Hematopoietic multipotent progenitor cell treated with erythropoietin and hydrocortisone succinate and interleukin-3 and kit ligand, for 6 days (in vitro differentiated cells): ENCODE measurements at places on chromosomes 13 and 19.

DNA sequence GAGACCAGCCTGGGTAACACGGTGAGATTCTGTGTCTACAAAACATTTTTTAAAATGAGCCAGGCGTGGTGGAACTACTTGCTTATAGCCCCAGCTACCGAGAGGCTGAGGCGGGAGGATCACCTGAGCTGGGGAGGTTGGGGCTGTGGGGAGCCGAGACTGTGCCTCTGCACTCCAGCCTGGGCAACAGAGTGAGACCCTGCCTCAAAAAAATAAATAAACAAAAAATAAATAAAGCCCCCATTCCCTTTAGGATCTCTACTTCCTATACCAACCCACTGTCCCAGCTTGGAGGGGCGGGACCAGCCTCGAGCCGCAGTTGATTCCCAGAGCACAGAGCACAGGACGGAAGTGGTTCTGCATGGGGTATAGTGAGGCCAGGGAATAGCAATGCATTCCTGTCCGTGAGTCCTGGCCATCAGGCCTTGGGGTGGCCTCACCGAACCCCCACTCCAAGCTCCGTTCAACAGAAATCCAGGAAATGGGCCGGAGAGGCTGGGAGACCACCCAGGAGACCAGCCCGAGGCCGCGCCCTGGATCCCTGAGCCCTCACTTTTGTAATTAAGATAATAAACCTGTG, 4.9 kb upstream of the PTBP1 start:
- peak; percentile 64 for DNase-seq

- no peak for DNase-seq
Measured at GRCh38 chr13:97781891-97782305, 171.6 kb upstream of the IPO5 start.

GRCh38 chr19:4878491-4878968, 11.1 kb upstream of the PLIN3 start:
- no peak for DNase-seq

- peak; percentile 39 for DNase-seq
Measured at GRCh38 chr13:20847296-20847695, 55.2 kb downstream of the XPO4 start.

DNA sequence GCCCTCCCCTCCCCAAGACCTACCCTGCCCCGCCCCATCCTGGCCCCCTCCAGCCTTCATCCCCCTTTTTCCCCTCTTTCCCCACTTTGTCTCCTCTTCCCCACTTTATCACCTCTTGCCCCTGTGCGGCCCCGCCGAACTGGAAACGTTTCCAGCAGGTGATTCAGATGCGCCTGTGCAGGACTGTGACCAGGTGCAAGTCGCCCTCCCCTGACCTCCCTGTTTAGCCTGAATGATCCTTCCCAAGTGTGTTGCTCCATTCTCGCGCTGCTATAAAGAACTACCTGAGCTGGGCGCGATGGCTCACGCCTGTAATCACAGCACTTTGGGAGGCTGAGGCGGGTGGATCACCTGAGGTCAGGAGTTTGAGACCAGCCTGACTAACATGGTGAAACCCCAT, 25.9 kb downstream of the ZNF791 start:
- DNase-seq: no peak

GRCh38 chr19:19403373-19403901, 2.0 kb upstream of the GATAD2A start:
- DNase-seq: peak; percentile 78

GRCh38 chr13:32115066-32115465, 83.5 kb downstream of the FRY start:
- DNase-seq: peak; percentile 51

- no peak for DNase-seq
Measured at GRCh38 chr13:43963726-43964125, 84.0 kb downstream of the LACC1 start.

- no peak for DNase-seq
Measured at GRCh38 chr19:7818806-7819205, 11.2 kb upstream of the EVI5L start.

- DNase-seq: no peak
Measured at GRCh38 chr13:50693727-50694126, 149.8 kb downstream of the DLEU7 start.

- DNase-seq: no peak
Measured at GRCh38 chr19:2320049-2320448, 8.3 kb downstream of the LSM7 start.

GRCh38 chr13:71606818-71607217, 260.2 kb downstream of the DACH1 start:
- no peak for DNase-seq

GRCh38 chr13:61029064-61029463, 386.6 kb downstream of the PCDH20 start:
- no peak for DNase-seq

DNA sequence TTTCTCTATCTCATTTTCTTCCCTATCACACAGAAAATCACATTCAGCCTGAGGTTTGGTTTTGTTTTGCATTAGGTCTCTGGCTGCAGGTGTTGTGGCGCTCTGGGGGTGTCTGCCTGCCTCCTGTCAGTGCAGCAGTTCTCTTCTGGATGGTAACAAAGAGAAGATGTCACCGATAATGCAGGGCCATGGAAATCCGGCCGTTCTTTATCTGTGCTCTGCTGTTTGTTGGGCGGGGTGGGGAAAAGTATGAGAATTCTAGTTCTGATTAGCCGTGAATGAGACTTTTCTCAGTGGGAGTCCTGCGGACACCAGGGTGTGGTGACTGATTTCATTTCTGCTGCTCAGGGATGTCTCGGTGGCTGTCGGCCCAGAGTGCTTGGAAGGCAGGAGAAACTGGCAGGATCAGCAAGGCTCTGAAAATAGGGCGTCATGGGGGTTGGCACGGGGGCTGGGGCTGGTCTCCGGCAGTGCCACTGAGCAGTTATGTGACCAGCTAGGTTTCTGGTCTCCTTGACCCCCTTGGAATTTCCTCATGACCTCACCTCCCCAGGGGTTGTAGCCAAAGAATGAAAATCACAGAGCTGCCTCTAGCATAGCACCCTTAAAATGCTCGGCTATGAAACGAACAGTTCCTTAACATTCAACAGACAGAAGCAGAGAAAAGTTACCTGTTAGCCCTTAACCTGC, 5.0 kb downstream of the RNF113B start:
- no peak for DNase-seq

DNA sequence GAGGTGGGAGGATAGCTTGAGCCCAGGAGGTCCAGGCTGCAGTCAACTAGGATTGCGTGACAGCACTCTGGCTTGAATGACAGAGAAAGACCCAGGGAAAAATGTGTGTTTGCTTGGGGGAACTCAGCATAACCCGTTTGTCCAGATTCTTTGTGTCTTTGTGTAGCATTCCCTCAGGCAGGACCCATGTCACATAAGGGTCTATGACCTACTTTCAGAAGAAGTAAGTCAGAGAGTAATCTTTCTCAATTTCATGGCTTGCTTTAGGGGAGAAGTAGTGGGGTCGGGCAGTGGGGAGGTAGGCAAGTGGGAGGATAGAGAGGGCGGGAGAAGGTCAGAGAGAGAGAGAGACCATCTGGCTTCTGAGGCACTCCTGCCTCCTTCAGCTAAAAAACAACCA, 11.9 kb upstream of the PSPC1 start:
- no peak for DNase-seq

DNA sequence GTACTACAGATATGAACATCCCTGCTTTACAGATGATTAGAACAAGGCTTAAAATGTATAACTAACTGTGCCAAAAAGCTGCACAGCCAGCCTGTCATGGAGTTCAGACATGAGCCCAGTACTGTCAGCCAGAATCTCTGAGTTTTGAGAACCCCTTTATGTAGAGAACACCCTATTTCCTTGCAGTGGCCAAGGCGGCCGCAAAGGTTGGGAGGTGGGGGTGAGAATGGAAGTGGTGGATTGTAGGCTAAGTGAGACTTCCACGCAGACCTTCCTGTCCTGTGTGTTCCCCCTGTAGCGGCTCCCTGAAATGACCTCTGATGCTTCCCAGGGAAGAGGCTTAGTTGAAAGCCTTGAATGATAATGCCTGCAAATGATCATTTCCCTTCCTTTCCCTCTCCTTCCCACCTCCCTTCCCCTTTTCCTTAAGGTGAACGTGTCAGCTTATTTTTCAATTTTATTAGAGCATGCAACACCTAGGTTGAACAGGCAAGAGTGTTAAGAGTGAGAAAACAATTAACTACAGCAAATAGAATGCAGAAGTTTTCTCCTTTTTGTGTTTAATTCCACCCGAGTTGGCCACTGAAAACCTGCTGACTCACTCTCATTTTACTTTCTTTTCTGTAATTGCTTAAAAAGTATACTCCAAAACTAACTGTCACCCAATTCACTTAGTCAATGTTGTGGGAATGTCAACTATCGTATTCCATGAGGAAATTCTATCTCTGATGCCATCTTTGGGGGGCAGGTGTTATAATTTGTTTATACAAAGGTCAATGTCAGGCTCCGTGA, 167.0 kb upstream of the EDNRB start:
- DNase-seq: peak; percentile 46

DNA sequence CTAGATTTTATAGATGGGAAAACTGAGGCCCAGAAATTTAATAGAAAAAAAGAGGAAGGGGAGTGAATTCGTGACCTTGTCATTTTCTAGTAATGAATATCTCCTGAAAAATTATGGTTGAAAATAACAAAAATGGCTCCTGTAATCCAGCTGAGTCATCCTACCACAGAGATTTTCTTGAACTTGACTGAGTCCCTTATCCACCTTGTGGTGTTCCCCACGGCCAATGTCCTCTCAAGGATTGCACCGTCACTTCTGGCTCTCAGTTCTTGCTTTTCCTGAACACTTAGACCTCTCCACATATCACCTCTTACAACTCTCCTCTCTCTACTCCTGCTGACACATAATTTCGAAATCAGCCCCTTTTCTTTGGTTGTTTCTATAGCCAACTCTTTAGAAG, 1.2 kb upstream of the KATNAL1 start:
- peak; percentile 85 for DNase-seq

GRCh38 chr13:73167028-73167820, 108.4 kb downstream of the KLF5 start:
- DNase-seq: no peak

DNA sequence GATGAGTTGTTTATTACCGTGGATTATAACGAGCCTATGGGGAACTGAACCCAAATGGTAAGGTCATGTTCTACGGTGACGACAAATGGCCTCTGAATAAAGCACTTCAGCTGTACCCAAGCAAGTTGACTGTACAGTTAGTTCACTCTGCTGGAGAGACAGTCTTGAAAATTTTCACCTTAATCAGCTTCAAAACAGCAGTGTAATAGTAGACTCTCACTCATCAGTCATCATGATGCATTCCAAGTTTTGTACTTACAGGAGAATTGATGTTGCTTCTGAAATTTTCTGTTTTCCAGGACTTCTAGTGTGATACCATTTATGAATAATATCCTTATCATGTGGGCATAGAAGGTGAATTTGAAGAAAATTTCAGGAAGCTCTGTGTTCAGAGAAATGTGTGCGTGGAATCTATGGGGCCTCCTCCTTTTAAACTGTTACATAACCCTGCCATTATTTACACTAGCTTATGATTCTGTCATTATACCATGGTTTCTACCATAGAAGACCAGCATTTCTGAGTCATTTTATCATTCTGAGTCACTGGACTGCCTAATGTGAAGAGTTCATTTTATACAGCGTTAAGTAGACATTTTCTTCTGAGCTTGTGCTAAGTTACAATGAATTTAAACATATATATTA, 96.9 kb downstream of the WDFY2 start:
- DNase-seq: no peak

DNA sequence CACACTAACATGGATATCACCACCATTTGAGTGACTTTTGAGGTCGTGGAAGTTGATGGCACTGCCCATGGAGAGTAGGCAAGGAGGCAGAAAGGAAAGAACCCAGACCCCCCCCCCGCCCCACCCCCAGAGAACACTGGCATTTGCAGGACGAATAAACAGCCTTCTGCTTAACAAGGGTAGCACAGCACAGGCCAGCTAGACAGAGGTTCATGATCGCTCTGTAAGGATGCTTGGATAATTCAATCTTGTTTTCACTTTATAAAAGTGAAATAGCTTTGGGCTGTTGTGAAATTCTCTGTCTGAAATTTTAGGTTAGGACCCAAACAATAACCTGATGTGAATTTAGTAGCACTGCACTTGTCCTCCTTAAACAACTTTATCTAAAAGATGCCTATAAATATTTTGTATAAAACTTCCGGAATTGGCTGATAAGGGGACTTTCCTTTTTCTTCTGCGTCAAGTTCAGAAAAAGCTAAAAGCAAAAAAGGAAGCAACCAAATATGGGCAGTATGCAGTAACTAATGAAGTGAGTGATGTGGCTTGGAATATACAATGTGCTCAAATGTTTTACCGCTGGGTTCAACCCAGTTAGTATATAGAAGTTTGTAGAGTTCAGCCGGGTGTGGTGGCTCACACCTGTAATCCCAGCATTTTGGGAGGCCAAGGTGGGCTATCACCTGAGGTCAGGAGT, 163.7 kb downstream of the SHISA2 start:
- DNase-seq: no peak
